ENCODE measurements at places on chromosomes 12 and 14.
A peak's percentile ranks its signal among the peaks of the same experiment; 100 is the strongest.

- DNase-seq: no peak
Measured at GRCh38 chr14:99539491-99539890, 58.3 kb downstream of the CCNK start.

DNA sequence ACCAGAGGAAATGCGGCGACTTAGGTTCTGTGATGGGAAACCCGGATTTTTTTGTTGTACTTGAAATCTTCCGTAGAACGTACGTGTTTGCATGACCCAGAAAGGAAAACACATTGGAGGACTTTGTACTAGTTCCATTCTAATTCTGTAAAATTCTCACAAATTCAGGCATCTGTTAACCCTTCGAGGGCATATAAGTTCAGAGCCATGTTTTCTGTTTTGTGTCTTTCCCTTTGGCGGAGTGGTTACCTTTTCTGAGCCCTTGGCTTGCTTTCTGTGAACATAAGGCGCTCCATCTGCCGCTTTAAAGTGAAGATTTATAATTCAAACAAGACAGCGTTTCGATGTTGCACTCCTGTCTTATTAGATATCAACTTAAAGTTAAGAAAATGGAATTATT is 34.2 kb downstream of the BICD1 start:
- DNase-seq: peak; percentile 38

GRCh38 chr12:105359856-105360255 is 29.4 kb downstream of the C12orf75 start:
- no peak for DNase-seq

- no peak for DNase-seq
Measured at GRCh38 chr12:56781726-56782125, 18.6 kb downstream of the HSD17B6 start.

GRCh38 chr14:68514608-68515194 is 278.2 kb downstream of the ZFP36L1 start:
- DNase-seq: no peak

GRCh38 chr12:11764837-11765236 is 115.4 kb downstream of the ETV6 start:
- no peak for DNase-seq

DNA sequence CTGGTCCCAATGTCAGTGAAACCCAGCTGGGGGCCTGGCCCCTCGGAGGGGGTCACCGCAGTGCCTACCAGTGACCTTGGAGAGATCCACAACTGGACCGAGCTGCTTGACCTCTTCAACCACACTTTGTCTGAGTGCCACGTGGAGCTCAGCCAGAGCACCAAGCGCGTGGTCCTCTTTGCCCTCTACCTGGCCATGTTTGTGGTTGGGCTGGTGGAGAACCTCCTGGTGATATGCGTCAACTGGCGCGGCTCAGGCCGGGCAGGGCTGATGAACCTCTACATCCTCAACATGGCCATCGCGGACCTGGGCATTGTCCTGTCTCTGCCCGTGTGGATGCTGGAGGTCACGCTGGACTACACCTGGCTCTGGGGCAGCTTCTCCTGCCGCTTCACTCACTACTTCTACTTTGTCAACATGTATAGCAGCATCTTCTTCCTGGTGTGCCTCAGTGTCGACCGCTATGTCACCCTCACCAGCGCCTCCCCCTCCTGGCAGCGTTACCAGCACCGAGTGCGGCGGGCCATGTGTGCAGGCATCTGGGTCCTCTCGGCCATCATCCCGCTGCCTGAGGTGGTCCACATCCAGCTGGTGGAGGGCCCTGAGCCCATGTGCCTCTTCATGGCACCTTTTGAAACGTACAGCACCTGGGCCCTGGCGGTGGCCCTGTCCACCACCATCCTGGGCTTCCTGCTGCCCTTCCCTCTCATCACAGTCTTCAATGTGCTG is 11.0 kb downstream of the ZBTB39 start:
- DNase-seq: no peak

DNA sequence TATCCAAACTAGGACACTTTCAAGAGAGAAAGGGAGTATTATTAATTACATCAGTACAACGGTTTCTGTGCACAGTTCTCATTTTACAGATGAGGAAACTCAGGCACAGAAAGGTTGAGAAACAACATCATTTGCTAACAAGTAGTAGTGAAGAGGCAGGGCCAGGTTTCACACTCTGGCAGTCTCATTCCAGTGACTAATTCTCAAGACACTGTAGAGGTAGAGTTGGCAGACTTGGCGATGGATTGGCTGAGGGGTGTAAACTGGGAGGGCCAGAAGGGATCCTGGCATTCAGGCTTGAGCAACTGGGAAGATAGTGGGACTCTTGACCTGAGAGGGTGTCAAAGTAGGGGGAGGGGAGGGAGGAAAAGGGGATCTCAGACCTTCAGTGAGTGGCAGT is 73.8 kb upstream of the BDKRB2 start:
- DNase-seq: no peak

DNA sequence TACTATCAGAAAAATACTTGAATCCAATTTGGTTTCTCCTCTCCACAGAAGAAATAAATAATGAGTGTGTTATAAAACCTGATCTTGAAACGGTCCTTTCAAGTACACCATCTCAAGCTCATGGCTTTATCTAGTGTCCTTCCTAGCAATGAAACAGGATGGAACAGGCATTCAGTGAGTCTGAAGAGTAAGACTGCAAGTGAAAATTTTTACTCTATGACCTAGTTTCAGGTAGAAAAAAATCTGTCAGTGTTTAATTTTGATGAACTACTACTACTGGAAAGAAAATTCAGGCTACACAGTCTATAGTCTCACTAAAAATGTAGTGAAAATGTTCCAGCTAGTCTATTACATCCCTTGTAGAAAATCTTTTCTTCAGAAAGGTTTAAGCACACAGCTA is 7.7 kb downstream of the CBX5 start:
- DNase-seq: no peak

DNA sequence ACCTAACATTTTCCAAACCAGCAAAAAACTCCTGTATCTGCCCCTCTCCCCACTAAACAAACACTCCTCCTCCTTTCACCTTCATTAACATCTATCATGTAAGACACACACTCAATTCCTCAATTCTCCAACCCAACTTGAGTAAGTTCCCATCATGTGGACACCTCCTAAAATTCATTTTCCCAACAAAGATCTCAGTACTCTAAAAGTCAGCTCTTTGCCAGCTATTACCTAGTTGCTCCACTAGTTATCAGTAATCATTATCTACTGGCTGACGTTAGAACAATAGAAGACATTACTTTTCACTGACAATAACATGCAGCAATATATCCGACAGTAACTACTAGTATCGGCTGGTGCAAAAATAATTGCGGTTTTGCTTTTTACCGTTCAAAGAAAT is 42.1 kb downstream of the HNRNPC start:
- no peak for DNase-seq

DNA sequence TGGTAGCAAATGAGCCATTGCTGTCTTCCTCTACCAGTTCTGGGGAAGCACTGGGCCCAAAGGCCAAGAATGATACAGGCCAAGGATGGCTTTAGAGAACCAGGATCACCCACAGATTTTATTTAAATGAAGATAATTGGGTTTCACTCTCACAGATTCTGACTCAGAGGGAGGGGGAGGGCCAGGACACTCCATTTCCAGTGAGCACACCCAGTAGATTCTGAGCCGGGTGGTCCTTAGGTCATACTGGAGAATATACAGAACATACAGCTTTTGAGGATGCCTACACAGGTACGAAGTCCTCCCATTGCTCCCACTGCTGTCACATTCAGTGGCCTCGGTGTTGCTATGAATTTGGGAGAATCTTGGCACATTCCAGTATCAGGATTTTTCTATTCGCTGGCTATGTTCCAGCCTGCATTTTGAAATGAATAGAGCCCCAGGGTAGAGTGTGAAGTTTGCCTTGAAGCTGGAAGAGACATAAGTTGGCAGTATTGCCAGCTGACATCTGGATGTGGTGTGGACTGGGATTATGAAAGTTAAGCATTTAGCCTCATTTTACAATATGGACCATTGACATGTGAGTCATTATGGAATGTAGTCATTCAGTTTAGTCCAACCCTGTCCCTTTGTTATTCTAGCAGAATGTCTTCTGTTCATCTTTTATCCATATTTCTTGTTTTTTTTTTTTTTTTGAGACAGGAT is 45.8 kb upstream of the POC1B start:
- DNase-seq: no peak

GRCh38 chr12:61009192-61009591 is 1251.0 kb upstream of the USP15 start:
- DNase-seq: no peak

GRCh38 chr14:91256661-91257060 is 12.2 kb upstream of the GPR68 start:
- DNase-seq: no peak
